ENCODE measurements at places on chromosomes 4 and X.
A peak's percentile ranks its signal among the peaks of the same experiment; 100 is the strongest.

DNA sequence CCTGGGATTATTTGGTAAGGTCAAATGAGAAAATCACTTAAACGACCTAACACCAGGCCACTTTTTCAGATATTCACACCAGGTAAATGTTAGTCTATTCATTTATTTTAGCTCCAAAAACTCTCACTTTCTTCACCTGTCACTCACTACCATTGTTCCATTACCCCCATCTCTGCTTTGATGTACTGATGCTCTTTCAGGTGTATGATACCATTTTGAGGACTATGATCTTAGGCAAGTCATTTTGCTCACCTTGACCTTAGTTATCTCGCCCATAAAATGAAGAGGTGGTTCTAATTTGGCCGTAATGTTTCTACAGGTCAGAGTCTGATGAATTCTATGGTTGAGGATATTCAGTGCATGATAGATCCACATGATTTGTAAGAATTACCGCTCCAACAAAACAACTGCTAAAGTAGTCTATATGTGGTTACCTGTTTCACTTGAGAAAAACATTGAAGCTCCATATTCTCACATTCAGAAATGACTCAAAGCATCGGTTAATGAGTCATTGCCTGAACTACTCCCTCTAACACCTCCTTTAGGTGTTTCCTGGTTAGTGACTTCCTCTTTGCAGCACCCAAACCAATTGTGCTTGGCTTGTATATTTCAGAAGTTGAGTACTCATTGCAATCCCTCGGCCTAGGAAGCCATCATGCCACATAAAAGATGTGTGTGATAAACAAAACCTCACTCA is 4.5 kb downstream of the DTHD1 start:
- DNase-seq = no peak

DNA sequence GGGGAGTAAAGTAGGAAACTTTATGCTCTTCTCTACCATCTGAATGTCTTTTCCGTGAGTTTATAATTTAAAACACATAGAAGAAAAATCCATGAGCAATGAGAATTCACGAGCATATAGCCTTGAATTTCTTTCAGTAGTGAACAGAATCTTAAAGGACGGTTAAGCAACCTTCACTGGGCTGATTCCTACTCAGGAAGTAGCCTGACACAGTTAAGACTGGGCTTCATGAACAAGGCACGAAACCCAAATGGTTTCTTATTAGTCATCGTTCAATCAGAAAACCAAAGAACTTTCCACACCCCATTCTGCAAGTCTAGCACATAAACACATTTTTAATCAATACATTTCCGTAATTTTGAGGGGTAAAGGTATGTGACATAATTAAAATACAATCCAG is 95.8 kb downstream of the SH3KBP1 start:
- DNase-seq = peak; percentile 85

DNA sequence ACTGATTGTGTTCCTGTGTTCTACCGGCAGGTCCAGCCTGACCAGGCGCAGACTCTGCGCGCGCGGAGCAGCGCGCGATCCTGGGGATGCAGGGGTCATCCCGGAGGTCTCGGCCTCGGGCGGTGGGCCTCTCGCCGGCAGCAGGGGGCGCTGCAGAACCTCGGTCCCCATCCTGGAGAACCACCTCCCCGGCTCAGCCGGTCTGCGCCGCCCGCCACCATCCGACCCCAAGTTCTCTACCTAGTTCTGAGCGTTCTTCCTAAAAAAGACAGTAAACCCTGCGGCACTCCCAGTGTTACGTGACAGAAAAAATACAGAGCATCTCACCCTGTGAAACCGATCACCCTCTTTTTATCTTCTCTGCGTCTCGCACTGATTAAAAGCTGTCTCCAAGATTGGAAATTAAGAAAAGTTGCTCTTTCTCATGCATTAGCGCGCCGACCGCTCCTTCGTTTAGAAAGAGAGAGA is 1.6 kb downstream of the TRPC3 start:
- peak; percentile 75 for DNase-seq

- no peak for DNase-seq
Observed at GRCh38 chrX:152937236-152937635, 39.4 kb downstream of the ZNF185 start.

- DNase-seq = peak; percentile 86
Observed at GRCh38 chr4:2935762-2936743, 27.2 kb downstream of the NOP14 start.

GRCh38 chr4:139528377-139529005 is 27.5 kb downstream of the SETD7 start:
- DNase-seq = peak; percentile 97

DNA sequence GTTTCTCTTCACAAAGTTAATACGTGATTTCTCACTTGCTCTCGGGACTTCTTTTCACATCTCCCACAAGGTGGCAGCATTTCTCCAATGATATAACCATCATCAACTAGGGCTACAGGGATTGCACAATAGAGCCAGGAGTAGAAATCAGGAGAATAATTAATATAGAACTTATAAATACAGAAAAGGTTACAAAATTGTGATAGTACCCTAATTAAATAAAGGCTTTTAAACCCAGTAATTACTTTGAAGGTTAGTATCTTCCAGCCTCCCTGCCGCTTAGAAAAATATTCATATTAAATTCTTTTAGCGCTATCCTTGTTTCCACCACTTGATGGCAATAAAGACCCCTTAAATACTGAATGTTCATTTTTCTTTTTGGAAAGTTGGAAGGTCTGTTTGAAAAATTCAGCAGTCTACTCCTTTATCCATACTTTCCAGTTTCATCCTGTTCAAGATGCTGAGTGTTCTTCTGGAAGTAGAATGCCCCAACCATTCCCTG is 65.8 kb downstream of the RASGEF1B start:
- peak; percentile 78 for DNase-seq

GRCh38 chrX:39309018-39309635 is 507.9 kb downstream of the MID1IP1 start:
- DNase-seq = peak; percentile 76

DNA sequence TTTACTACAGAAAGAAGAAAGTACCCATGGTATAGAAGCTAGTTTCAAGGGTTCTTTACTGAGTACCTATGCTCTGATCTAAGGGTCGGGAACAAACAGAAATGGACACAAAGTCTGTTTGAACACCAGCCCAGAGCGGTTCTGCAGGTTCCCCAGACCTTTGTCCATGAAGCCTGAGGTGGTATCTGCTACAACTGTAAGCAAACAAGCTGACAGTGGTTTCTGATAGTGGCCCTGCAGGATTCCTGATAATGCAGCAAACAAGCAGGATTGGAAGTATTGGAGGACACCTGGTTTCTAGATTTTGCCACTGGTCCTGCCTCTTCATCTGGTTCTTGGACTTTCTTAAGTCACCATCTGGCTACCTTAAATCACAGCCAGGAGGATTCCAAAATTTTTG is 23.7 kb downstream of the SMPX start:
- DNase-seq = no peak

DNA sequence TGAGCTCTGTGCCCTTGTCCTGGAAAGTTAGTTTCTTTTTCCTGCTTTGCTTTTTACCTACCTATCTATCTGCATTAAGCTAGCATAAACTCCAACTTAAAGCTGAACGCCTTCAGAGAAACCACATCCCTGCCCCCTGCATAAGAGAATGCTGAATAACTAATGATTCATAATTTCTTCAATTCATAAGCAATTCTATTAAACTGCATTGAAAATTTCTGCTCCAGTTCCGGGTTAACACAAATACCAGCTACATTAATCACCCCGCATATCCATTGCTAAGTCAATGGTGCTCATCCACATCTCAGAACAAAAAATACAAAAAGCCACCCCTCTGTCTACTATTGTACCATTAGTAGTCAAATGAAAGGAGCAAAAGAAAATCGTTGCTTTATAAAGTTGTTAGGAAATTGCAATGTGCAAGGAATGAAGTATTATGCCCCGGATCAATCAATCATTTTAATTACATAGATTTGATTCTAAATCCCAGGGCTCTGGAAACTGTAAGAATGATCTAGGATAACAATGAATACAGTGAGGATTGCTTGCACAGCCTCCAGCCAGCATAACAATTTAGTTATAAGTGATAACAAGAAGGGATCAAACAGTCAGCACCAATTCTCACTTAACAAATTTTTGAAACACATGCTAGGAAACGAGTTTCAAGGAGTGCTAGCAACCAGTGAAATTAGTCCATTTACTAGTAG is 106.8 kb downstream of the ELOVL6 start:
- DNase-seq = peak; percentile 90

DNA sequence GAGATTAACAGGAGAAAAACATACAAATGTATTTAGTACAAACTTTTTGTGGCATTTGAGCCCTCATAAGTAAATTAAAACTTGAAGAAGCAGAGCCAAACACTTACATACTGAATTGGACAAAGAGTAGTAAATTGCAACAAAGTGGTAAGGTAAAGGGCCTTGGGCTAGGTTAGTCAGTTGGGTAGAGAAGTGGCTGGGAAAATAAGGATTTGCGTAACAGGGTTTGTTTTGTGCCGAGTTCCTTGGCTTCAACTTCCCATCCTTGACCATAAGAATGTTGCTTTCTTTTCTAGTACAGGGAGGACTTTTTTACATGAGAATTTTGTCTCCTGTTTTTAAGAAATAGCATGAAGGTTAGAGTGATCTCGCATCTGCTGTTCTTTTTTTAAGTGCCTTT is 33.3 kb upstream of the DSPP start:
- DNase-seq = peak; percentile 62

GRCh38 chrX:110409925-110410324 is 51.3 kb downstream of the RTL9 start:
- DNase-seq = peak; percentile 59

- DNase-seq = no peak
Observed at GRCh38 chrX:119686087-119686691, 6.8 kb downstream of the SEPTIN6 start.

GRCh38 chr4:61177367-61177766 is 22.8 kb upstream of the ADGRL3 start:
- DNase-seq = no peak

GRCh38 chr4:186158966-186159365 is 32.4 kb upstream of the CYP4V2 start:
- DNase-seq = no peak

DNA sequence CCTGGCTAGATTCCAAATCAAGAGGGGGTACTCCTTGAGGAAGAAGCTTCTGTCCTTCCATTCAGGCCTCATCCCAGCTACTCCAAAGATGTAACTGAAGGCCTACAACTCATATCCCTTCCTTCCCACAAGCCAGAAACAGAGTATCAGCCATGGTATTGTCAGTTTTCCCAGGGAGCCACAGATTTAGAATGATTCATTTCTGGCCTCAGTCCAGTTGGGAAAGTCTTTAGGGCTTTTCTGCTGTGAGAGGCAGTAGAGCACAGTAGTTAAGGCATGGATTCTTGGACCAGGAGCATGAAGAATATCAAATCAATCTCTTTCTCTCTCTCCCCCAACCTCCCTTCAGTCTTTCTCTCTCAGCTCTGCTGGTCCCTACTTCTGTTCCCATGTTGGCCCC is 505.0 kb downstream of the BCOR start:
- DNase-seq = peak; percentile 8

GRCh38 chr4:117783716-117784115 is 250.6 kb upstream of the NDST3 start:
- peak; percentile 21 for DNase-seq
